Lung microvascular endothelial cell (primary cell): ENCODE measurements at places on chromosomes 12 and 14. TPM values are rescaled to one million over a fixed set of nuclear protein-coding genes. Genes with fewer than 3 reads are reported as not detected.
A peak's percentile ranks its signal among the peaks of the same experiment; 100 is the strongest.

- DNase-seq: no peak
These were observed 22.1 kb downstream of the SYNJ2BP start for GRCh38 chr14:70394674-70395306.

DNA sequence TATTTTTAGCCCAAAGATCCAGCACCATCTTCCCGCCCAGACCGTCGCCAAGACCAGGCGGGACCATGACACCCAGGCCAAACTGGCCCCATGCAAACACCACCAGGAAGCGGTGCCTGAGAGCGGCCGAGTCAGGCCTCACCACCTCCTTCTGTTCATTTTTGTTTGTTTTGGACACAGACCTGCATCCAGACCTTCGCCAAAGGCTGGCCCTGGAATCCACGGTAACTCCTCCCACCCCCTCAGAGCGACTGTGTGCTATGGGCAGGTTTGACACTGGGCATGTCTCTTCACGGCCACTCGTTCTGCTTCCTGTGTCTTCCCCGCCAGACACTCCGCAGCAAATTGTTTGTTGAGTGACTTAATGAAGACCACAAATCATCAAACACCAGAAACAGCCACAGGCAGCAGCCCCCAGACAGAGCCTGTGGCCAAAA, 47.1 kb downstream of the NCOR2 start:
- peak; percentile 81 for DNase-seq

DNA sequence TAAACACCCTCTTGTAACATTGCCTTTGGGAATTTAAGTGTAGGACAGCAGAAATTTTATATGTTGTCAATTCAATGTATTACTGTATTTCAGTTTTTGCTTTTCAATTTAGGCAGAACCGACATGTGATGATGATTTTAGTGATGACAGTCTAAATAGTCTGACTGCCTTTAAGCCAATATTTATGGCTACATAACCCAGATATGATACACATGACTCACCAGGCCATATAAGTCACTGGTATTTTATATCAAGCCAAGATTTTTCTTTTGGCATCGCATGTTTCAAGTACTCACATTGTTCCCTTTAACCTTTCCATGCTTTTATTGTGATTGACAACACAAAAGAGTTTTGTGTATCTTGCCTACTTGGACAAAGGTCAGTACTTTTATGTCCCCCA, 13.6 kb upstream of the PPM1A start:
- no peak for DNase-seq

DNA sequence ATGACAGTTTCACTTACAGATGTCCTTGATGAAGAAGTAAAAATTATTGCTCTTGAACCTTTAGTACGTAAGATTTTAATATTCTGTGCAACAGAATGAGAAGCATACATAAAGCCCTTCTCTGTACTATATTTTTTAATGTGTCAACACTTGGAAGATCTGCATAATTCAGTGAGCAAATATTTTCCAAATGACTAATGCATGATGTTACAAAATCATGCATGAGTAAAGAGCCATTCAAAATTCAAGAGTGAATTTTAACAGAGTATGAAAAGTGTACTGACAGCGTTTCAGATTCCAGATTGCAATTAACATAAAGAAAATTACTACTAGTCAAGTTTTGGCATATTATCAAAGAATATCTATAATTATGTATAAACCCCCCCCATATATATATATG, 101.4 kb upstream of the BBS10 start:
- peak; percentile 46 for DNase-seq

DNA sequence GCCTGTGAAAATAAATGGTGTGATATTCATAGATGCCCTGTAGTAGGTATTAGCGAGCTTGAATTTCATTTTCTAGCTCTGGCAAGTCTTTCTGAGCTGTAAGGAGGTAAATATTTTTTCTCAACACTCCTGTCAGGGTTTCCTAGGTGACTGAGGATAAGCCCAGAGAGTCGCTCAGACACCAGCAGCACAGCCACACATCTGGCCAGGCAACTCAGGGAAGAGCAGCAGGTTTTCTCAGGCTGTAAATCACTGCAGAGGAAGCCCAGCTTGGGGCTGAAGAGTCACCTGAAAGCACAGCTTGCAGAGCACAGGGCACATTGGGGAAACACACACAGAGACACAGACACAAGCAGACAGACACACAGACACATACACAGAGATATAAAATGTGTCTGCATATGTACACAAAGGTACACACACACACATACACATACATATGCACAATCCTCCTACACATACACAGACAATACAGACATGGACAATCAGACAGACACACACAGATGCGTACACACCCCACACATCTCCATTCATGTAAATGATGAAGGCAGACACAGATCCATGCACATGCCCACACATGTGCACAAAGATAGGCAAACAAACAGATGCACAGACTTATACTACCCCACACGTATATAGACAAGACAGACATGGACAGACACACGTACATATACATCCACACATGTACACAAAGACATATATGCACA, 232.0 kb upstream of the TMTC1 start:
- no peak for DNase-seq

- no peak for DNase-seq
These were observed 81.1 kb upstream of the ST8SIA1 start for GRCh38 chr12:22415342-22416309.

- no peak for DNase-seq
These were observed 23.6 kb downstream of the DAD1 start for GRCh38 chr14:22565391-22565945.

DNA sequence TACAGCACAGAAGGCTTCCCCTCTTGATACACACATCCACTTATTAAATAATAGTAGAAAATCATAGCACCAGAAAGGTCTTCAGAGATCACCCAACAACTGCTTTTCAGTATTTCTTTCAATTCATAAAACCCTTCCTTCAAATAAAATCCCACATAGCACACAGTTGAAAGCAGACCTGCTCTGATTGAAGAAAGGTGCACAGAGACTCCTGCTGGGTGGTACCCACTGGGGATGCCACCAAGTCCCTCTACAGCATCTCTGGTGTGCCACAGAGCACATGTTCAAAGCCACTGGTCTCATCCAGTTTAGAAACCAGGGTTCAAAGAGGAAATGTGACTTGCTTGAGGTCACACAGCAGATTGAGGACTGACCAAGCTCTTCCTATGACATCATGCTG, 427.5 kb downstream of the BCL11B start:
- DNase-seq: no peak

DNA sequence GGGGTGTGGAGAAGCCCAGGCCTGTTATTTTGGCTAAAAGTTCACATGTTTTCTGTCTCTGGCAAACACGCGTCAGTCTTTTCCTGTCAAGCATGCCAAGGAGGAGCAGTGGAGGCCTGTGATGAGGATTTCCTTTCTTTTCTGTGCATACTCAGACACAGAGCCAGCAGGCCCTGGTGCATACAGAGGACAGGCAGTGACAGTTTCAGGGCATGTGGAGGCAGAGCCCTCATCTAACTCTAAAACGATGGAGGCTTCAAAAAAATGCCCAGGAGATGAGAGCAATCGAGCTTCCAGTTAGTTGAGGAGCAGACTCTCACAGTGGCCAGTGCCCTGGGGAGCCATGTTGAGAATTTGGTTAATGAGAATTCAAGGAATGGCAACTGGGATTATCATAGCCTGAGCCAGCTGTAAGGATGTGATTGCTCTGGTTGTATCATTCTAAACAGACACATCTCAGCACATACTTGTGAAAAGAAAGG, 66.5 kb downstream of the TRAFD1 start:
- DNase-seq: peak; percentile 79

DNA sequence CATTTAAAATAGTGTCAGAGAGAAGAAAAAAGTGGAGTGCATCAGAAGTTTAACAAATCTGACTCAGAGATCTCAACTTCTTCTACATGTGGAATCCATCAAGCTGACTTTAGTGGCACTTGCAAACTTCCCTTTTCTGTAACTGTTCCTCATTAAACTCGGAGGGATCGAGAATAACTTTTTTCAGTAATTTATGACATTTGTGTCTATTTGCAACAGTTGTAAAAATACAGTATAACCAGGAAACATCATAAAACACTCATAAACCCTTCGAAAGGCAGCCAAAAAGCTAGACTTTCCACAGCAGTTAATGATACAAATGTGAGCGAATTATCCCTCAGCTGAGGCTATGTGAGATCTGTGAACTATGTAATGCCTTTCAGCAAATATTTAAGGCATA, 1936.8 kb upstream of the SEL1L start:
- no peak for DNase-seq

GRCh38 chr14:99192028-99192621, 79.9 kb downstream of the BCL11B start:
- DNase-seq: peak; percentile 40

- DNase-seq: no peak
These were observed 24.7 kb downstream of the OR4N2 start for GRCh38 chr14:19828314-19828713.

DNA sequence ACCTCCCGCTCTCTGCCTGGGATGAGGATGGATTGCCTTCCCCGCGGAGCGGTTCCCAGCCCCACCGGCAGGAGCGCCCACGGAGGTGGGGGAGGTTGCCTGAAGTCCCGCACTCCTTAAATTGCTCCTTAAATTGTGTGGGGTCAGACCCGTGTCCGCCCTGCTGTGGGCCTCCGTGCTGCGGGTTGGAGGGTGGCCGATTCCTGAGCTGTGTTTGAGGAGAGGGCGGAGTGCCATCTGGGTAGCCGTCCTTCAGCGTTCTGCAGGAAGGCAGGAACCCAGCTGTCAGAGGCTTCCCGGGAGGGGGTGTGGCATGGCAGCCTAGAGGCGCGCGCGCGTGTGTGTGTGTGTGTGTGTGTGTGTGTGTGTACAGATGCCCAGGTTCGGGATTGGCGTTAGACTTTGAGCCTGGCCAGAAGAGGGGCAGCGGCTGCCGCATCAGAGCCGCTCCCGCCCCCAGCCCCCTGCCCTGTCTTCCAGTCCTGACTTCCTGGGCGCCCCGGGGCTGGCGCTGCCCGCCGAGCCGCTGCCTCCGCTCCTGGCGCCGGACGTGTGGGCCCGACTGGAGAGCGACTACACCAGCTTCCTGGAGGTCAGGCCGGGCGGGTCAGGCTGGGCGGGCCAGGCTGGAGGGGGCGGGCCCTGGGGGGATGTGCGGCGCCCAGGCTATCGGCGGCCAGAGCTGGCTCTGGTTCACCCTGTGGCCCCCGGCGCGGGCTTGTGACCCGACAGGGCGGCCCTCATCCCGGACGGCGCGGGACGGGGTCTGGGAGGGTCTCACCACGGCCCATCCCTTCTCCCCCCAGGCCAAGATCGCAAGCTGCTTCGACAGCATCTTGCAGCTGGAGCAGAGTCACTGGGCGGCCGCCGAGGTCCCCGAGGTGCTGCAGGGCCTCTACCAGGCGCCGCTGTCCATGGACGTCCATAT, 9.2 kb downstream of the EXOC3L4 start:
- DNase-seq: peak; percentile 35

The PRORP gene
- total RNA-seq: 19.4 and 23.1 TPM in 2 replicates

The IGF1 gene
- 0.44 and 0.79 TPM in 2 replicates for total RNA-seq

The CAPS2 gene
- 0.22 and 0.40 TPM in 2 replicates for total RNA-seq

The LIN7A gene
- total RNA-seq: 0.20 and 0.22 TPM in 2 replicates

The C12orf54 gene
- not detected in 2 replicates for total RNA-seq

The TMEM116 gene
- 2.0 and 3.4 TPM in 2 replicates for total RNA-seq
